Cardiac fibroblast (primary cell): ENCODE measurements at places on chromosomes 7 and 10.

DNA sequence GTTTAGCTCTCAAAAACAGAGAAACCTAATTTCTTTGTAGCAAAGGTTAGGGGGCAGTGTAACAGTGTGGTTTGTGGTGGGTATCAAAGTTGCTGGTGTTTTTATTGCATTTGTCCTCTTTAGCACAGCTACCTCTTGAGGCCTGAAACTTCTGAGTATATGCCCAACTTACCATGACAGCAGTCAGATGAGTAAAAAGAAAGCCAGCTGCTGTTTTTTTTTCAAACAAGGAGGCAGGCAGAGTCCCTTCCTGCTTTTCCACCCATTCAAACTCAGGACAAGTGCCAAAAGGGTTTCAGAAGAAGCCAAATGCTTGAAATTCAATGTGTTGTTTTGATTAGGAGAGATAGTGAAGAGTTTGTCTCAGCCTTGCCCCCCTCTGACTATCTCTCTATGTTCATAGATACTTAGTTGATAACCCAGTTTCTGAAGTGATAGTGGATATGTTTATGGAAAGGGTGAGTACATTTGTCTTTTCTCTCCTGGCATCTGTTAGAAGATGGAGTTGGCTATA is 23.1 kb downstream of the GBF1 start:
- DNase-seq = peak; percentile 49

GRCh38 chr10:30048768-30049517 is 10.4 kb downstream of the JCAD start:
- DNase-seq = no peak

GRCh38 chr10:94123258-94123995 is 129.7 kb downstream of the PLCE1 start:
- DNase-seq = peak; percentile 92

DNA sequence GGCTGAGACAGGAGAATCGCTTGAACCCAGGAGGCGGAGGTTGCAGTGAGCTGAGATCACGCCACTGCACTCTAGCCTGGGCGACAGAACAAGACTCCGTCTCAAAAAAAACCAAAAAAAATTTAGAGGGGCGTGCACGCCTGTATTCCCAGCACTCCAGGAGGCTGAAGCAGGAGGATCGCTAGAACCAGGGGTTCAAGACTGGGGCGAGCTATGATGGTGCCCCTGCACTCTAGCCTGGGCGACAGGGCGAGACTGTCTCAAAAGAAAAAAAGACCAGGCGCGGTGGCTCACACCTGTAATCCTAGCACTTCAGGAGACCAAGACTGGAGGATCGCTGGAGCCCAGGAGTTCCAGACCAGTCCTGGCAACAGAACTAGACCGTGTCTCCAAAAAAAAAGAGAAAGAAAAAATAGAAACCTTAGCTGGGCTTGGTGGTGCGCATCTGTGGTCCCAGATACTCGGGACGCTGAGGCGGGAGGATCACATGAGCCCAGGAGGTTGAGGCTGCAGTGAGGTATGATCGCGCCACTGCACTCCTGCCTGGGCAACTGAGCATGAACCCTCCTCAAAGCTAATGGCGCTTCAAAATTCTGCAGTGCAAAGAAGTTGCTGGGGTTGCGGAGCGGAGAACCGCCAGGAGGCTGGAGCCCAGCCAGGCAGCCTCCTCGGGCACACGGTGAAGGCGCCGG is 382 bp upstream of the MBLAC1 start:
- DNase-seq = no peak

- DNase-seq = peak; percentile 66
These were observed 9.8 kb upstream of the LAMB1 start for GRCh38 chr7:108012499-108013430.

DNA sequence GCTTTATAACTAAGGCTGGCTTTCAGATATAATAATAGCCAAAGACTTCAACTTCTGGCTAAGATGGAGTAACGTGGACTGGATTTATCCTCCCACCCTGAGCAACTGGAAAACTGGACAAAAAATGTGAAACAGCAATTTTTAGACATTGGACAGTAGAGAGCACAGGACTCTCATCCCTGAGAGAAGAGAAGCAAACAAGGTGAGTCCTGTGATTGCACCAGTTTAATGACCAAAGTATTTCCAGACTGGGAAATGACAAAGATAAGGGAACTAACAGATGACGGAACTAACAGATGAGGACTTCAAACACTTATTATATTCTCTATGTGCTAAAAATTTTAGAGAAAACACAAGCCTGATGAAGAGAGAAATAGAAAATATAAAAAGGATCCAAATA is 175.7 kb upstream of the SLC25A13 start:
- no peak for DNase-seq

DNA sequence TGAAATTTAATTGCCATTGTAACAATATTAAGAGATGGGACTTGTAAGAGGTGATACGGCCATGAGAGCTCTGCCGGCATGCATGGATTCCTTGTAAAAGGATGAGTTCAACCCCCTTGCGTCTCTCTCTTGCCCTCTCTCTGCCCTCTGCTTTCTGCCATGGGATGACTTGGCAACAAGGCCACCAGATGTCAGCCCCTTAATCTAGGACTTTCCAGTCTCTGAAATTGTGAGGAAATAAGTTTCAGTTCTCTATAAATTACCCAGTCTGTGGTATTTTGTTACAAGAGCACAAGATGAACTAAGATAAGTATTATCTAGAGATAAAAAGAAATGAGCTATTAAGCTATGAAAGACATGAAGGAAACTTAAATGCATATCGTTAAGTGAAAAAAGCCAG is 145.7 kb upstream of the AHR start:
- no peak for DNase-seq

GRCh38 chr10:116707981-116708380 is 34.4 kb downstream of the HSPA12A start:
- no peak for DNase-seq

GRCh38 chr7:132030086-132030568 is 473.7 kb upstream of the PODXL start:
- peak; percentile 37 for DNase-seq

- DNase-seq = peak; percentile 97
These were observed 26.7 kb upstream of the DNAJB6 start for GRCh38 chr7:157309988-157310668.

DNA sequence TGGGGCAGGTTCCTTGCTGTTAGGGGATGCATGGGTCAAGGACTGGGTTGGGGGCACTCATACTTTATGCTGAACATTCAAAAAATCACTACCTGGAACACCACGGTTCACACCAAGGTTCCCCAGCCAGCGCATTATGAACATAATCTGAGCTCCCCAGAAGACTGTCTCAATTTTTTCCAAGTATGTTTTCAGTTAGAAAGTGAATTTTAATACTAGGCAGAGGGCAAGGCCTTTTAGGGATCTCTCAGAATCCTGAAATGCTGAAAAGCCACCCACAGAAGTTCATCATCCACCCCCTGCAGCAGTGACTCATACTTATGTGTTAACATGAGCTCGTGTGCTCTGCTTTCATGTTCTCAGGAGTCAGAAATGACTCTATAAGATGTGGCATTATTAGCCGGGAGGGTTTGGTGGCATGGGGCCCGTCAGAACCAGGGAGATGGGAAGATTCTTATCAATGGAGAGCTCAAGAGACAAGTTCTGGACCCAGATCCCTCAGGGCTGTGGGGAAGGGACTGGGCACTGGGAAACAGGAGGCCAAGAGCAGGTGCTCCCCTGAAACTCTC is 185.2 kb upstream of the ITGB1 start:
- DNase-seq = peak; percentile 82

- no peak for DNase-seq
These were observed 3.7 kb upstream of the WASL start for GRCh38 chr7:123752534-123752933.

DNA sequence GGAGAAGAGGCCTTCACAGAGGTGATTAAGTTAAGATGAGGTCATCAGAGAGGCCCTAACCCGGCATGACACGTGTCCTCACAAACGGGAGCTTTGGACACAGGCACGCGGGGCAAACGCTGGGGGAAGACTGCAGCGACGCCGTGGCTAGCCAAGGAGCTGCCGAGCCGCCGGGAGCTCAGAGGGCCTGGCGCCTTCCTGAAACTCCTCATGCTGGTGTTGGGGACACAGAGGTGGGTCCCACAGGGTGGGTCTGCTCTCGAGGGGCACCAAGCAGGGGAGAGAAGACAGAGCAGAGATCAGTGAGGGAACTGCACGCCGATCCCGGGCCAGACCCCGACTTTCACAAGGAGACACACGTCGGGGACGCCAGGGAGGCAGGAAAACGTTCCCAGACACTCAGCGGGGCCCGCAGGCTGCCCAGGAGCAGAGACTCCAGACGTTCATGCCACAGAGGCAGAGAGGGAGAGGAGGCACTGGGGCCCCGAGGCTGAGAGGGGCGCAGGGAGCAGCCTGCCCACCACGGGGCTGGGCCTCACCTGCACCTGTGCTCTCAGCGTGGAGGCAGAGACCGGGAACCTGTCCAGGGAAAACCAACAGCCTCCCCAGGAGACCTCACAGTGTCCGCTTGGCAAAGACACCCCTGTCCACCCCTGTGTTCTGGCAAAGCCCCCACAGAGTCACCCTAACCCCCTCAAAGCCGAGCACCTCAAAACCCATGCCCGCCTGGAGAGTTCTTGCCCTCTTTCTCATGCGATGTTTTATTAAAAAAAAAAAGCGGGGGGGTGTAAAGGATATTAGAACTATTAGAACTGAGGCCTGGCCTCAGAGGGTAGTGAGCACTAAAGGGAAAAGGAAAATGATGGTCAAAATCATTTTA is 103.8 kb downstream of the PDGFA start:
- DNase-seq = no peak

- no peak for DNase-seq
These were observed 570.0 kb downstream of the LRMDA start for GRCh38 chr10:76001461-76001860.

- peak; percentile 68 for DNase-seq
These were observed 34.8 kb downstream of the KLF6 start for GRCh38 chr10:3750006-3750816.

DNA sequence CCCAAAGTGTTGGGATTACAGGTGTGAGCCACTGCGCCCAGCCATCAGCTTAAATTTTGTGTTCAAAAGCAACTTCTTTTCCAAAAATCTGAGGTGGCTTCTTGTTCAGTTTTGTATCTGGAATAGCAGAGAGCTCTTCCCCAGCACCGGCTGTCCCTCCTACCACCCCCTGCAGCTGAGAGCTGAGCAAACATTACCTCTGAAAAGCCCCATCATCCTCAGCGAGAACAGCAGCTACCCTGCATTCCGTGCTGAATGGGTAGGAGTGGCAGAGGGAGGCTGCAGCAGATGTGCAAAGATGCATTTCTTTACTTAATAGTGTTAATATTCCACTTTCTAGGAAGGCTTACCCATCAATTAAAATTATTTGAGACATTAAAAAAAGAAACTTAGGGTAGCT is 31.8 kb downstream of the CCM2 start:
- no peak for DNase-seq

DNA sequence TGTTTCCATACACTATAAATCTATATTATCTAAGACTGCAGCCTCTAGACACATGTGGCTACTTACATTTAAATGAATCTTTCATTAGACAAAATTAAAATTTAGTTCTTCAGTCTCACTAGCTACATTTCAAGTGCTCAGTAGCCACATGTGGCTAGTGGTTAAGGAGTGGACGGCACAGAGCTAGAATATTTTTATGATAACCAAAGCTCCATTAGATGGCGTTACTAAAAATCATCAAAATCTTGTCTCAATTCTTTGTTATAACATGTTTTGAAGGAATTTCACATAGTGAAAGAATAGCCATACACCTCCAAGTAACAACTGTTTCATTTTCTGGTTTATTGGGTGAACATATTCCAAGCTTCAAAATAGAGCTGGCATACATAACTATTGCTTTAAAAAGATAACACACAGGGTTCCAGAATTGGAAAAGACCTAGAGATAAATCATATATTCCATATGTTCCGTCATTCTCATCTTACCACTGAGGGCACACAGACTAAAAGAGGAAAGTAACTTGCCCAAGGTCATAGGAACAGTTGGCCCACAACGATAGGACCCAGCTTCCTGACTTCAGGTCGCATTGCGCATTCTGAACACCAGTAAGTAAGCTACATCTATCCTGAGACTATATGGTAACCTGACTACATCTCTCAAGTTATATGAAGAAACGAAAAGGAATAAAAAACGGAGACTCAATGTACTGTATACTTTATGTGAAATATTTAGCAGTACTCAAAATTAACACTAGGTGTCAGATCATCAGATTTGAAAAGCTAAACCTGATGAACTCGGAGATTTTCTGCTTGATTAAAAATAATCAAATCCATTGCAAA is 66.6 kb downstream of the CAV1 start:
- no peak for DNase-seq

GRCh38 chr7:32846630-32847225 is 44.8 kb downstream of the KBTBD2 start:
- DNase-seq = peak; percentile 82

DNA sequence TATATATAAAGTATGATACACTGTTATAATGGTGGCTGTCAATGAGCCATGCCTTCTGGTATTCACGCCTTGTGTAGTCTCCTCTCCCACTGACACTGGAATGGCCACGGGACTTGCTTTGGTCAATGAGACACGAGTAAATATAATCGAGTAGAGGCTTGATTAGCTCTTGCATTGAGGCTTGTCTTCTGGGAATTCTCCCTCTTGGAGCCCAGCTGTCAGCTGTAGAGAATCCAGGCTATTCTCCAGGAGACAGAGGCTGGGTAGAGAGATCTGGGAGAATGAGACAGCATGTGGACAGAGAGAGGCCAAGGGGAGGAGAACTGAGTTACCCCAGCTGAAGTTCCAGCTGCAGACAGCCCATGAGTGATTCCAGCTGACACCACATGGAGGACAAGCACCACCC is 25.2 kb upstream of the PLCE1 start:
- DNase-seq = peak; percentile 44

DNA sequence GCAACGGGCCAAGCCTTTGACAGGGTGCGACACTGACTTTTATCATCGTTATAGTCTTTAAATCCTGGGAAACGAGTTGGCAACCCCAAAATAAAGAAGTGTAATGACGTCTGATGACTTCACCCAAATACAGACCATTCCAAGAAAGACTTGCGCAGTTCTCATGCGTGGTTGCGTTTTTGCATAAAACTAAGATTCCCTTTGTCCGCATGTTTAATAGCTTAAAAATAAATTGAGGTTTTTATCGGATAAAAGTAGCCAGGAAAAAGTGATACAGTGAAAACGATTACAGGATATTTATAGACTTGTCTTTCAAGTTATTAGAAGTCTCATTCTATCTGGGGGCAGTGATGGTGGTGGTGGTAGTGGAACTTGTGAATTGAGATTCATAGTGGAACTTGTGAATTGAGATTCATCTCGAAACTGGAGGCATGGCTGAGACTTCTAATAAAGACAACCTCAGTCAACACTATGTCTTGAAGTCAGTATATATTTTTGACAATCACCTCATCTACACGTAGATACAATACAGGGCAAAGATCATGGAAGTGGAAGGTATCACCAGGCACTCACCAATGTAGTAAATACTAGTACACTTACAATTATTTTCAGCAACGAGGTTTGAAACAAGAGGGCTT is 1.2 kb upstream of the NAMPT start:
- DNase-seq = peak; percentile 87
